ENCODE measurements at places on chromosomes 11 and 22.

GRCh38 chr22:48718818-48719500, 1108.7 kb downstream of the BRD1 start:
- DNase-seq, result no peak

DNA sequence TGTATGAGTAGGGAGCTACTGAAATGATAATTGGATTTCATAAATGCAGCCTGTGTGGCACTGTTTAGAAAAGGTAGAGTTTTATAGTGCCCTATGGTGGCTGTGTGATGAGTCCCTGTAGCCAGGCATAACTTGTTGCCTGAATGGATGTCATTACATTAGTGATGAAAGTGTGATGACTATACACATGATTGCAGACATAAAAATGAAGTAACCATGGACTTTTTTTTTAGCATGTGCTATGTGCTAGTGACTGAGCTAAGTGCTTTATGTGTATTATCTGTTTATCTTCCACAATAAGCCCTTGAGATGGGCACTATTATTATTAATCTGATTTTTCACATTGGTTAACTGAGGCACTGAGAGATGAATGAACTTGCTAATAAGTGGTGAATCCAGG, 13.5 kb upstream of the GRAMD1B start:
- no peak for DNase-seq

DNA sequence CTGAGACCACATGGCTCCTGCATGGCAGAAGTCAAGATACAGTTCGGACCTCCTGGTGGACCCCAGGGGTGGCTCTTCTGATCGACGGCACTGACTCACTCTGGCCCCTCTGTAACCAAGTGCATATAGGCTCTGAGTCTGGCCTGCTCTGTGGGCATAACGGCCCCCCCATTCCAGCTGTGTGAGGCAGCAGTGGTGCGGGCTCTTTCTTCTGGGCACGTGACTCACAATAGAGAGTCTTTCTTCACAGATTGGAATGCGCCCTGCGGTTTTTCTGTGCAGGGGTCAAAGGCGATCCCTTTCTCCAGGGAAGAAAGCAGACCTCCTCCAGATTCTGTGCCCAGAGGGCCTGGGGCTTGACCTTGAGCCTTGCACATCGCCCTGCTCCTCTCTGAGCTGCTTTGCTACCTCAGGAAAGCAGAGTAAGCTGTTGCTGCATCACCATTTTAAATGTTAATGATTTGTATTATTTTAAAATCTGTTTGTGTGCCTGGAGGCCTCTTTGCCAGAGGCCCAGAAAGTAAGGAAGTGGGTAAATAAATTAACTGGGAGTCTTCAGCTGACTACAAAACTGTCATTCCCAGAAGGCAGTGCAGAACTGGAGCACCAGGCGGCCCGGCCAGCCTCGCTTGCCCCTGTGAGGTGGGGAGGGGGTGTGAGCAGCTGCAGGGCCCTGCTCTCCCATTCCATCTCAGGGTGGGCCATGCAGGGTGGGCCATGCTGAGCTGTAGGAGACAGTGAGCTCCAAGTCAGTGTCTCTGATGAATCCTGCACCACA, 199.0 kb downstream of the GRIK4 start:
- DNase-seq, result no peak

- DNase-seq, result no peak
These were observed 282.8 kb downstream of the MN1 start for GRCh38 chr22:27518531-27519340.

DNA sequence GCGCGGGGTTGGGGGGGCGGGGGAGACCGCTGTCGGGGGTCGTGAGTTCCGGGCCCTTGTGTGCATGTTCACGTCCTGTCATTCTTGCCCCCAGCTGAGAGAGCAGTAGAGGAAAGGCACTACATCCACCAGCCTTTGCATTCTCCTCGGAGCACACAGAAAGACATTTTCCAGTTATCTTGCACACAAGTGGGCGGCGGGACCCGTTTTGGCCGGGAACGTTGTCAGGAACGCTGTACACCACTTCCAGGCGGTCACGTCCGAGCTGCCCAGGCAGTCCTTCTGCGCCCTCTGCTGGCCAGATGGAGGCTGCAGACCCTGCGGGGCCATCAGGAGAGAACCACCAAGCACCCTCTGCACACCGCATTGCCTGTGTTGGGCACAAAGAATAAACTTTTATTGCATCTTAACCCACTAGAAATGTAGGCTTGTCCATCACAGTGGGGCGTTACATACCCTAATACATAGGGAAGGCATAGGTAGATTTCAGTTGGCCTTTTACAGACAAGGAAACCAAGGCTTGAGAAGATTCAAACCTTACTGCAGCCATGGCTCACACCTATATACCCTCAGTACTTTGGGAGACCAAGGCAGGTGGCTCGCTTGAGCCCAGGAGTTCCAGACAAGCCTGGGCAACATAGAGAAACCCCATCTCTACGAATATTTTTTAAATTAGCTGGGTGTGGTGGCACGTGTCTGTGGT, 2.8 kb upstream of the CDKN1C start:
- DNase-seq, result peak; percentile 65

DNA sequence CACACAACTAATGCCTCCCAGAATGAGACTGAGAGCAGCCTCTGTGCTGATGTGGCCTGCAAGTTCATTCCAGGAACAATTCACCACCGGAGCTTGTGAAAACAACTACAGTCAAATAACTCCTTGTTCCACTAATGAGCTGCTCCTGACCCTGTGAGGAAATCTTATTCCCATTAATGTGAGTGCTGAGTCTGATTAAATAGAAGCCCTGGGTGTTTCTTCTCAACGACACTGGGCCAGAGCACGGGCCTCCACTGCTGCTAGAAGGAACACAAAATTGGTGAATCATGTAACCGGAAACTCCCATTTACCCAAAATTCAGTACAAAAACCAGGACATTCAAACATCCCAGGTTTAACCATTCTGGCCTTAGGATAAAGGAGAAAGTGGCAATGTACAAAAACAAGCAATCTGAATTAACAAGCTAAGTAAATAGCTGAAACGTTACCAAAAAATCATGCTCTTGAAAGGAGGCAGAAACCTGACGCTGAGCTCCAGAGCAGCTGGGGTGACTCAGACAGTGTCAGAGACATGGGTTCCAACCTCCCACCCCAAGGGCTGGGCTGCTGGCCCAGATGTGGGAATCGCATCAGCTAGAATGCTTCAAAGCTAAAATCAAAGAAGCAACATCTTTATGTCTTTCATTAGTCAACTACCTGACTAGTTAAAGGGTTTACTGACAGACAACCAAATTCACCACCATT, 26.7 kb downstream of the SERGEF start:
- no peak for DNase-seq

- DNase-seq, result no peak
These were observed 28.4 kb downstream of the PRDM10 start for GRCh38 chr11:129974237-129974636.

DNA sequence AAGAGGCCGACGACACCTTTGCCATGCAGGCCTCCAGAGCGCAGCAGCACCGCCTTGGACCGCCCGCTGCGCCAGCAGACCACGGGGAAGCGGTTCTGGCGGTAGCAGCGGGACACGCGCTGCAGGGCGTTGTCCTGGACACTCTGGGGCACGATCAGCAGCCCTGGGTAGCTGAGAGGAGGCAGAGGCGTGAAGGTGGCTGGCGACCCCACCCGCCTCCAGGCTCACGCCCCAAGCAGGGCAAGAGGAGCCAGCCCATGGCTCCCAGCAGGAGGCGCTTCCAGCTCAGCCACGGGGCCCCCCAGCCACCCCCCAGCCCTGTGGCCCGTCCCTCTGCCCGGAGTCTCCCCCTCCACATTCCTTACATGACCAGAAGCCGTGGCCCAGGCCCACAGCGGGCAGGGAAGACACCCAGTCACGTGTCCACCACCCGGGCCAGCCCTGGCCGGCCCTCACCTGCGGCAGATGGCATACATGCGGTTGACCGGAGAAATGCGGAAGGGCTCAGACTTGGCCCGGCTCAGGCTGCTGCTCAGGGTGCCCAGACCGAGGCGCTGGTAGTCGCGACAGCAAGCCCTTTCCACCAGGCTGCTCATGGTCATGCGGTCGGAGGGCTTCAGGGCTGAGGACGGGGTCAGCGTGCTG, 15.2 kb downstream of the SBF1 start:
- no peak for DNase-seq

- DNase-seq, result no peak
These were observed 589.5 kb downstream of the OPCML start for GRCh38 chr11:132942611-132943356.

- no peak for DNase-seq
These were observed 37.8 kb downstream of the FDX1 start for GRCh38 chr11:110467556-110467955.

Measured in T-helper 22 cell (primary cell).